ENCODE measurements at places on chromosomes 13 and 19. TPM values are rescaled to one million over a fixed set of nuclear protein-coding genes. Genes with fewer than 3 reads are reported as not detected.

ZNF607 gene
- total RNA-seq = 2.8 TPM

ZNF865 gene
- 3.8 TPM for total RNA-seq

DNA sequence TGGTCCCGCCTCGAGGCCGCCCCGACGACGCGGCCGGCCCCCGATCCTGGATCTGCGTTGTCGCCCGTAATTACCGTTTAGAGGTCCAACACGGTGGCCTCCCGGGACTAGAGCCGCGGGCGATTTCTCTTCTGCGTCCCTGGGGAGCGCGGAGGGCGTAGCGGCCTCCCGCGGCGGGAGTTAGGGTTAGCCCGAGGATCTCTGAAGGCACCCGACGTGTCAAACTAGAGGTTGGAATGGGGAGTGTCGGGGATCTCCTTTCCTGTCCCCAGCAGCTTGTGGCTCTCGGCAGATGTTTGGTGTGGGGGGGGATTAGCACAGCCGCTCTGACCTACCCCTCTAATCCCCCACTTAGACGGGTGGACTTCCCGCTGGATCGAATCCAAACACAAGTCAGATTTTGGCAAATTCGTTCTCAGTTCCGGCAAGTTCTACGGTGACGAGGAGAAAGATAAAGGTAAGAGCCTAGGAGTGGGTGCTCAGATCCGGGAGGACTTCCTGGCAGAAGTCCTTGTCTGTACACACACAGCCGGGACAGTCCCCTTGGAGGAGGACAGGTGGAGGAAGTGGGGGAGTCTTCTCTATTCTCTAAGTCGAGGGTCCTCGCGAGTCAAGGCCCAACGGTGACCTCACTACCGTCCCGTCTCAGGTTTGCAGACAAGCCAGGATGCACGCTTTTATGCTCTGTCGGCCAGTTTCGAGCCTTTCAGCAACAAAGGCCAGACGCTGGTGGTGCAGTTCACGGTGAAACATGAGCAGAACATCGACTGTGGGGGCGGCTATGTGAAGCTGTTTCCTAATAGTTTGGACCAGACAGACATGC lies 581 bp downstream of the CALR start:
- no peak for DNase-seq

LMTK3 gene
- 0.12 TPM for total RNA-seq

PRODH2 gene
- not detected for total RNA-seq

SIGLEC10 gene
- total RNA-seq = 1.1 TPM

KLK15 gene
- total RNA-seq = not detected

DNA sequence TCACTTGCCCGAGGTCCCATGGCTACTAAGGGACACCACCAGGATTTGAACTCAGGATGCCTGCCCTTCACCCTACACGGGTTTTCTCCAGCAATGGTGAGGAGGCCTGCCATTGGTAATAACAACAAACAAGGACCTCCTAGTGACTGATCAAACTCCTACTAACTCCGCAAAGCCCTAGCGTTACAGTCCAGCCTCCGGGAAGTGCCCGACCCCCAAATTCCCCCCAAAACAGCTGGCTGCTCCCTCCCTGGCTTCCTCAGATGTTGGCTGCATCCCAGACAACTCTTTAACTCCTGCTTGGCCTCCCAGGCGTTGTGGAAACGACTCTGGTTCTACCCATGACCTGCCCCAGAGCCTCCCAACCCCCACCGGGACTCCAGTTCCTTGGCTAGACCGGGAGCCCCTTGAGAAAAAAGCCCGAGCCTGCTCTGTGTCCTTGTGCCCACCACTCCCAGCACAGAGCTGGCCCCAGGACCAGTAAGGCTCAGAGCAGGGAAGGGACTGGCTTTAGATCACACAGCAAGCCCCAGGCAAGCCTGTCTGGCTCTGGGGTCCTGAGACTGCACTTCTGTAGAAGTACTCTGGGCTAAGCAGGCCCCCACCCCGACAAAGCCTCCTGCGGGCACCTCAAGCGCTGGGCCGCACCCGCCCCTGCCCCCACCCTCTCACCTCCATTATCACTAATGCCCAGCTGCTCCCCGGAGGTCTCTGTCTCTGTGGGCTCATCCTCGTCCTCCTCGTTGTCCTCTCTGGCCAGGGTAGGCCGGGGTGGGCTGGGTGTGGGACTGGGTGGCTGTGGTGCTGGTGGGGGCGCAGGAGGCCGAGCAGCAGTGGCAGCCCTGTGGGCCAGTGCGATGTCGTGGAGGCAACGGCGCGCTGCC lies 4.7 kb downstream of the AKT1S1 start:
- no peak for DNase-seq

DNA sequence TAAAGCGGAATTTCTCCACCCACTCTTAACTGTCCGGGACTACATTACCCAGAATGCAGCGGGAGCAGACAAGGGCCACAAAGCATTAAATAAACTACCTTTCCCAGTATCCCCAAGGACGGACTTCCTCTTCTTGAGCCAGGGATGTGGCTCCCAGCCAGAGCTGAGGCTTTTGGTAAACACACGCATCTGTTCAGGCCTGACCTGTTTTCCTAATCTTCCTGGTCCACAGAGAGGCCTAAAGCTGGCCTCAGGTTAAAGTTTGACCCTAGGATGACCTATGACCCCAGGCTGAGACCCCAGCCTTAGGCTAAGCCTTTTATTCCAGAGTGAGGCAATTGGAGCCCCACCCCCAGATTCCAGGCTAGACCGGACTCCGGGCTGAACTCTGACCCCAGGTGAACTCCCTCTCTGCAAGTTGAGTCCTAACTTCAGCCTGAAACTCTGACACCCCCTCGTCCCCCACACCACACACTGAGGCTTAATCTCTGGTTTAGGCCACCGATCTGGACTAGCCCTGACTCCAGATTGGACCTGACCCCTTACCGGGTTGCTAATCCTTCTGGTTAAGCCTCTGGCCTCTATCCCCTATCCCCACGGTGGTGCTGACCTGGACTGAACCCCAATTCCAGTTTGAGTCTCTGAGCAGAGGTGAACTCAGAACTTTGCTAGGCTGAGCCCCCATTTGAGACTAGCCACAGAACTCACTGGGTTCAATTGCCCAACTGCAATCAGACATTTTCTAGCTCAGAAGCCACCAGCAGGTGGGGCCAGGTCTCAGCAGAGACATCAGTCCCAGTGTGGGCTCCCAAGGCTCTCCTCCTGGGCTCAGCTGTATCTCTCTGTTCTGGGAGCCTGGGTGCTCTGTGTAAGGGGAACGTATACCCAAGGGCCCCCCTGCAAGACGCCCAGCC lies 750 bp upstream of the GPR108 start:
- DNase-seq = peak; percentile 87

DNA sequence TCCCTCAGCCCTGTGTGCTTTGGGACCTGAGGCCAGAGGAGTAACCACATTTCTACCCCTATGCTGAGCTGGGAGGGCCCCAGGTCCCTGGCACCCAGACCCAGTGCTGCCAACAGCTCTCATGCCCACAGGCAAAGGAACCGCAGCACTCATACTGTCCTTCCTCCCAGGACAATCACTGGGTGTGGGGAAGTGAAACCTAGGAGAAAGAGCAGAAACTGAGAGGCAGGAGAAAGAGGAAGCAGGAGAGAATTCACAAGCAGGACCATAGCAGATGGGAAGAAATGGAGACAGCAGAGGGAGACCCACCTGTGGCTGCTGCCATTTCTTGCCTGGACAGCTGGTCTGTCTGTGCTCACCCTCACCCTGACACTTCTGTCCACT lies 18.9 kb downstream of the CCDC97 start:
- DNase-seq = no peak
